ENCODE measurements at places on chromosomes 5 and 9.
A peak's percentile ranks its signal among the peaks of the same experiment; 100 is the strongest.

- DNase-seq, result no peak
These were observed 60.1 kb upstream of the SPATA31C2 start for GRCh38 chr9:88198341-88198807.

GRCh38 chr5:164202338-164202737 is 696.9 kb downstream of the MAT2B start:
- no peak for DNase-seq

- no peak for DNase-seq
These were observed 168.3 kb downstream of the GABBR2 start for GRCh38 chr9:98540476-98540875.

DNA sequence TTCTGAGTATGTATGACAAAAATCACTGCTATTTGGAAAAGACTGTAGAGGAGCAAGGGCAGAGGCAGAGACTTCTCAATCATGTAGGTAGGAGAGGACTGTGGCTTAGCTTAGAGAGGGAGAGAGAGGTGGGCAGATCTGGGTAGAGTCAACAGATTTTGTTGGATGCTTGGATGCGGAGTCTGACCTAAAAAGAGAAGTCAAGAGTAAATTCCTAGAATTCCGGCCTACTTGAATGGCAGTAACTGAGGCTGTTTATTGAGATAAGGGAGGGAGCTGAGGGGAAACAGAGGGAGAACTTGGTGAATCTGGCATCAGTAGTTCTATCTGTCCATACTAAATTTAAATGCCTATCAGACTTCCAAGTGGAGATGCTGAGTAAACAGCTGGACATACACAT is 2.4 kb downstream of the TICAM2 start:
- no peak for DNase-seq

GRCh38 chr9:86990290-86990689 is 43.0 kb upstream of the GAS1 start:
- no peak for DNase-seq

DNA sequence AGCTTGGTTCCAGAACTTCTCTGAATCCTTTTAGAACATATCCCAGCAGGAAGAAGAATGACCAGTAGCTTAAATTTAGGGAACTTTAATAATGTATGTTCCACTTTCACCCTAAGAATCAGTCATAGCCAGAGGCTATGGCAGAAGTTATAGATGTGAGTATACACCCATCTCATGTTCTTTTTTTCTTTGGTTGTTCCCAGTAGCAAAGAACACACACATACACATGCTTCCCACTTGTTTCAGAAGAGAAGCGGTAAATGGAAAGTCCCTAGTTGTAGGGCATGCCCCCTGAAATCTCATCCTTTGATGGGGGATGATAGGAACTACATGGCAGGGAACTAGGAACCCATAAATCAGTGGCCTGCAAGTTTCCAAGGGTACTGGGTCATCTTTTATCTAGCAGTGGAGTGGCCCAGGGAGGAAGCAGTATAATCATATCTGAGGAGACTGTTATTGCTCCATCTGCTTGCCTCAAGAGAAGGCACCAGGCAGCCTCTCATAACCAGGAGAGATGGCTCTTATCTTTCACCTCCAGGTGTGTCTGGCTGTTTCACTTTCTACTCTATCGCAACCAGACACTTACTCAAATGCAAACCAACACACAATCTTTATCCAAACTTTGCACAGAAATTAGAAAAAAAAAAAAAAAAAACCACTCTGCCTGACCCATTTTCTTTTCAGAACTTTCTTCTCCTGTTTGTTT is 109.5 kb downstream of the SNCAIP start:
- DNase-seq, result peak; percentile 68

DNA sequence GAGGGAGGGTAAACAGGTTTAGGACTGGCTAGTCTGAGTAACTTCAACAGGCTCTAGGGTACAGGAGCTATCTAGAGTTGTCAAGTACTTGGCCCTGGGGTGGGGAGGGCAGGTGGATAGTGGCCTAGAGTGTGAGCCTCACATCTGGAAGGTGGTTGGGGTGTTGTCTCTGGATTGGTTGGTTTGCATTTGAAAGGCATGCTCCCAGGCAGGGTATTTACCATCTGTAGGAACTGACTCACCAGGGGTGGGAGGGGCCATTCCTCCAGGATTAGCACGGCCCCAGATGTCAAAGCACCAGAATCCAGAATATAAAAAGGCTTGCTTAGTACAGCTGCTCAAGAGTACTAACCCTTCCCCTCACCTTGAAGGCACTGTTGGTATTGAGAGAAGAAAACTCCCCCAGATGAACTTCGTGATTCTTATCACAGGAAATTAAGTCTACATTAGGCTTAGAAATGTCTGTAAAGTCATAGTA is 193.3 kb downstream of the NTRK2 start:
- DNase-seq, result peak; percentile 67

DNA sequence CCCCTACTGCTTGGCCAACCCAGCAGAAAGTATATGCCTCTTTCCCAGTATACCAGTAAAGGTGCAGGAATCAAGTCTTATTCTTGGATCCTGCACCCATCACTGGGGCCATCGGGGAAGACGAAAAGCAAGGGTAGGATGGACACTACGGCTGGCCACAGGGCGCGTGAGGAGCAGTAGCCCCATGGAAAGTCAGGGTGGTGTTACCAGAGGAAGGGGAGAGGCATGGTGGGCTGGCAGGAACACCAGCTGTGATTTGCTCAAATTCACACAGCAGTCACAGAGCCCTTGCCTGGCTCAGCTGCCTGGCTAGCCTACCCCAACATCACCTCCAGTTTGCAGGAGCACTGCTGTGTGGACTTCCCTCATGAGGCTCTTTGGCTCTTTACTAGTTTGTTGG is 34.5 kb upstream of the SAP30L start:
- no peak for DNase-seq

DNA sequence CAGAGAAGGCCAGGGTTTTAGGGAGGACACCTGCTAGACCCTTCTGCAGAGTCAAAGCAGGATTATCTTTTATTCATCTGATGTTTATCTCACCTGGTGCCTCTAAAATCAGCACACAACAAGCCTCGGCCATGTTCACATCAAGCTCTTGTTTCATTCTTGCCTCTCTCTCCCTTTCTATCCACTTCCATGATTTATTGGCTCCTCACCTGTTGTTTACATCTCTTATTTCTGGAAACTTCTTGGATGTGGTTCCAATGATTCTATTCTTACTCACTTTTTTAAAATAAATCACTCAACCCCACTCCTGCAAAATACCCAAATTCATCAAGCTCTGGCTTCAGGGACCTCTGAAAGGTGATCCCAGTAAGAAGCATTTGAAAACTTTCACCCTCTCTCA is 407.0 kb upstream of the KLF4 start:
- no peak for DNase-seq

DNA sequence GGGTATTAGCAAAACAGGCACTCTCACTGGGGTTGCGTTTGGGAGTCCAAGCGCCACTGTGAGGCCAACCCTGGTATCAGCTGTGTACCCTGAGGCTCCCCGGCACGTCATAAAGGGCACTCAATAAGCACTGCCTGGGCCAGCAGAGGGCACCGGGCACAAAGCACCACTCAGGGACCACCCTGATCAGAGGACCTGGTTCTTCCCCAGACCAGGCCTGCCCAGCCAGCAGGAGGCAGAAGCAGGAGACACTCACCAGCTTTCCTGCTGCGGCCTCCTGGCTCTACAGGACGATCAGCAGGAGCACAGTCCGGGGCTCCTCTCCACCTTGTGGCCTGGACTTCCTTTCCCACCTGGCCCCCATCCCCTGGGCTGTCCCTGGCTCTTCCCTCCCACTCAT is 12.6 kb downstream of the MGAT1 start:
- no peak for DNase-seq

DNA sequence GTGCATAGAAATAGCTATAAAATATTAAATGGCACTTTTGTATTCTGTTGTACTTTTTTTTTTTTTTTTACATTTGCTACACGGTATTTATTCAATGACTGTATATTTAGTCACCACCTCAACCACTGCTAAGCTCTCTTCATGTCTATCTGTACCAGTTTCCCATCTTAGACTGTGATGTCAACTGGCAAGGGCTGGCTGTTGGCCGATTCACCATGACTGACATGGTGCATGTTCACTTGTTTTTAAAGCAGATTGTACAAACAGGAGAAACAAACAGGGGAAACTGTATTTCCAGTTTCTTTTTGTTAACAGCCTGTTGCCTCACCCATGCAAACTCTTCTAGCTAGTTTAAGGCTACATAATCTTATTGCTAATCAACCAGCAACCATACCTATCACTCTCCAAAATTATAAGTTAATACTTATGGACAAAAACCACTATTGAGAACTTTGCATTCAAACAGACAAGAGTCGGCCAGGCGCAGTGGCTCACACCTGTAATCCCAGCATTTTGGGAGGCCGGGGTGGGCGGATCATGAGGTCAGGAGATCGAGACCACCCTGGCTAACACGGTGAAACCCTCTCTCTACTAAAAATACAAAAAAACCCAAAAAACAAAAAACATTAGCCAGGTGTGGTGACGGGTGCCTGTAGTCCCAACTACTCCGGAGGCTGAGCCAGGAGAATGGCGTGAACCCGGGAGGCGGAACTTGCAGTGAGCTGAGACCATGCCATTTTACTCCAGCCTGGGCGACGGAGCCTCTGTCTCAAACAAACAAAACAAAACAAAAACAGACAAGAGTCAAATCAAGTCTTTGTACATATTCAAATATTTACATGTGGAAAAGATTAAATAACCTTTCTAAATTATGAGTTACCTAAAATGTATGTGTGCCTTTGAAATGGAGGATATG is 13.2 kb downstream of the ZFAND5 start:
- DNase-seq, result no peak

GRCh38 chr9:137069508-137070091 is 757 bp downstream of the SAPCD2 start:
- peak; percentile 60 for DNase-seq

DNA sequence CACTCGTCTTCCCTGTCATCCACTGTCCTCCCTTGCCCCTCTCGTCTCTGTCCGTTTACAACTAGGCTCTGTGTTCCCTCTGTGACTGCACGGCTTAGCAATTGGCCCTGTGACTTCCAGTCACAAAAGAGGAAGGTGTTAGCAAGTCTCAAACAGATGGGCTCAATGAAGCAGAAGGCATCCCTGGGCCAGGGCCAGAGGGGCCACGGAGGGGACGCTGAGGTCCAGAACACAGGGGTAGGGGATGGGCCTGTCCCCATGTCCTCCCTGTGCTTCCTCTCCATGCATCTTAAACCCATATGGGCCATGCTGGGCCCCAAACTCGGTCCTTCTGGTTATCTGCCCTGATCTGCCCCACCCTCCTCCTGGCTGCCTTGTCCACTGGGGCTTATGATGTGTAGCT is at the start of gene CD72:
CD72 (minus strand) TSS at position 89 of the 403 bp plus-strand sequence. CDS start 110 bp downstream, outside the sequence.
- no peak for DNase-seq

- no peak for DNase-seq
These were observed 433.5 kb downstream of the DMAC1 start for GRCh38 chr9:7366121-7366520.

DNA sequence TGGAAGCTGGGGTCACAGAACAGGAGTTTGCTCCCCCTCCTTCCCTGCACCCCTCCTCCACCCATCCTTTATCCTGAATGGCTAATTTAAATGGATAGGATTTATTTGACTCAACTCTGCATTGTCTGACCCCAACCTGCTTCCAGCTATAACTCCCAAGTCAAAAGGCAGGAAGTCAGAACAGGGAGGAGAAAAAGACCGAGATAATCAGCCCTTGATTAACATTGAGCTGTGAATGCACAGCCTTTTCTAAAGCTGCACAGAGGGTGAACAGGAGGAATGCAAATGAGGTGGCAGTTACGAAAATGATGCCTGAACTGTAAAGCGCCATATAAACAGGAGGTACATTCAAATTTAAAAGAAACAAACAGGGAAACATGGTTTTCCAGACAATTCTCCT is 152.8 kb downstream of the SPOCK1 start:
- DNase-seq, result peak; percentile 24

- peak; percentile 87 for DNase-seq
These were observed 211.8 kb upstream of the RASEF start for GRCh38 chr9:83274787-83275186.

- no peak for DNase-seq
These were observed 542 bp upstream of the TRIM52 start for GRCh38 chr5:181261320-181262049.

DNA sequence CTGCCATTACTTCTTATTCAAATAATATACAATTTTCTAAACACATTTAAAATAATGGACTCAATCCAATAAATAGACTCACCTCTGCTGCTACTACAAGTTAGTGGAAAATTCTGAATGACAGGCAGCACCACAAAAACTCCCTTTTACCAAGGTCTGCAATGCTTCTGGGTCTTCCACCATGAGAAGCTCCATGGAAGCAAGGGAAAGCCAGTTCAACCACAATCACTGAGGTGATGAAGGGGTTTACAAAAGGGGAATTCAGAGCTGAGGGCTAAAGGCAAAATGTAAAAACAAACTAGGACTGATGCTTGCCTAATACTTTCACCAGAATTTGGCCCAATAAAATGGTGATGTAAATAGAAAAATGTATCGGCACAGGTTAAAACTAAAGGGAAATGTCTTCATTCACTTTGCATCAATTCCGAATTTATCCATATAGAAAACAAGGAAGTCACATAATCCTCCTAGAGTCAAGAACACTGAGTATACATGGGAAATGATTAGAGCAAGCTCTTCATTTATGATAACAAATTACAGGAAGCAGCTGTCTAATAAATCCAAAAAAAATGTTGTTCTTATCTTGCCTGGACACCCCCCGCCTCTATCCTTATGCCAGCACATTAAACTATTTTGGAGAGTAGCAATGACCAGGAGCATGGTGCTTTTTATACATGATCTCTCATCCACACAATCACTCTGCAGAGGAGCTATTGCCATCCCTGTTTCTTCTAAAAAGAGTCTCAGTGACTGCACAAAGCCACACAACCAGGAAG is 66.3 kb upstream of the NFIB start:
- DNase-seq, result no peak

DNA sequence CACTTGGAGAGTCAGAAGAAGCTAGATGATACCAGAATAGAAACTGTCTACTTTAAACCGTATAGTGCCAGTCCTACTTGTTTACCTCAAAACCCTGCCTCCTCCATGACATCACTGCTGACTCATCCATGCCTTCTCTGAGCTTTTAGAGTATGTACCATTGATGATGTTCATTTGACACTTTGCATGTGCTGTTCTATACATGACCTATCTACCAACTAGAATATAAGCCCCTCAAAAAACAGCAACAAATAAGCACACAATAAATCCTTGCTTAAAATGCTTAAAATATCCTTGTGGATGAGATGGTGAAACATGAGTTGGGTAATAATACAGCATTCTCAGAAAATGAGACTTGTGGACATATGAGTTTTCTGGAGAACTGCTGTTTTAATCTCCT is 2.6 kb downstream of the CTNNAL1 start:
- DNase-seq, result peak; percentile 38

DNA sequence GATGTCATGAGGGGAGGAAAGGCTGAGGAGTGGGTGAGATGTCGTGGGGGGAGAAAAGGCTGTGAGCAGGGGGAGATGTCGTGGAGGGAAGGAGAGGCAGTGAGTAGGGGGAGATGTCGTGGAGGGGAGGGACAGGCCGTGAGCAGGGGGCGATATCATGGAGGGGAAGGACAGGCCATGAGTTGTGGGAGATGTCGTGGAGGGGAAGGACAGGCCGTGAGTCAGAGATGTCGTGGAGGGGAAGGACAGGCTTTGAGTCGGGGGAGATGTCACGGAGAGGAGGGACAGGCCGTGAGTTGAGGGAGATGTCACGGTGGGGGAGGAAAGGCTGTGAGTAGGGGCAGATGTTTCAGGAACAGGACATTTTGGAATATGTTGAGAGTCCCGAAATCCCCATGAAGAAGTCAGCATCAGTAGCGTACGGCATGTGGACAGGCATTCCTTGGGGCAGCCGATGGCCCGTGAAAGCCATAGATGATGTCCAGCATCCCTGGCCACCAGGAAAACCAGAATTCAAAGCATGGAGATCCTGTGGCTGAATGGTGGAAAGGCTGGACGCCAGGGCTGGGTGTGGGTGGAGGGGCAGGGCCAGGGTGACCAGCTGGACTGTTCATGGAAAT is 8.3 kb upstream of the SLC6A19 start:
- no peak for DNase-seq
